ENCODE measurements at places on chromosomes 3 and 15. TPM values are rescaled to one million over a fixed set of nuclear protein-coding genes. Genes with fewer than 3 reads are reported as not detected.

The GAP43 gene
- polyA plus RNA-seq, result not detected

The TMEM158 gene
- 3.4 TPM for polyA plus RNA-seq

- DNase-seq, result no peak
- H3K27me3 ChIP-seq, result no peaks in the 10 kb centered on the region
Measured at GRCh38 chr15:61762676-61763075, 297.6 kb downstream of the VPS13C start.

- no peaks in the 10 kb centered on the region for H3K27me3 ChIP-seq
- H3K4me1 ChIP-seq, result peaks cover 4% of the 10 kb centered on the region
- H3K4me3 ChIP-seq, result no peak overlapping the region
- H3K27ac ChIP-seq, result no peak overlapping the region
- H3K36me3 ChIP-seq, result no peaks in the 10 kb centered on the region
Measured at GRCh38 chr3:24185738-24186384, 240.8 kb downstream of the NR1D2 start.

- H3K27ac ChIP-seq, result no peak overlapping the region
- DNase-seq, result no peak
- no peaks in the 10 kb centered on the region for H3K36me3 ChIP-seq
- no peak overlapping the region for H3K4me3 ChIP-seq
Measured at GRCh38 chr3:13194285-13195209, 121.3 kb upstream of the IQSEC1 start.

- H3K27me3 ChIP-seq, result no peaks in the 10 kb centered on the region
- peak overlapping the region; percentile 63 for H3K27ac ChIP-seq
- H3K4me3 ChIP-seq, result peak overlapping the region; percentile 10
- DNase-seq, result peak; percentile 66
Measured at GRCh38 chr15:84734794-84735479, 13.5 kb upstream of the ZNF592 start.

Data from keratinocyte (primary cell).